ENCODE measurements at places on chromosomes 11 and 22. TPM values are rescaled to one million over a fixed set of nuclear protein-coding genes. Genes with fewer than 3 reads are reported as not detected.

Gene PLEKHA7
- 20.5 TPM for polyA plus RNA-seq

Gene RFPL2
- polyA plus RNA-seq, result not detected

Gene BCO2
- polyA plus RNA-seq, result 7.8 TPM

Gene OR2AG1
- not detected for polyA plus RNA-seq

Gene WT1
- polyA plus RNA-seq, result 0.31 TPM

Gene LMNTD2
- polyA plus RNA-seq, result 9.2 TPM

Gene NRIP3
- 0.81 TPM for polyA plus RNA-seq

Gene OR51I1
- polyA plus RNA-seq, result not detected

Gene GLB1L2
- polyA plus RNA-seq, result 2.8 TPM

Gene PTPRCAP
- polyA plus RNA-seq, result 25.3 TPM

DNA sequence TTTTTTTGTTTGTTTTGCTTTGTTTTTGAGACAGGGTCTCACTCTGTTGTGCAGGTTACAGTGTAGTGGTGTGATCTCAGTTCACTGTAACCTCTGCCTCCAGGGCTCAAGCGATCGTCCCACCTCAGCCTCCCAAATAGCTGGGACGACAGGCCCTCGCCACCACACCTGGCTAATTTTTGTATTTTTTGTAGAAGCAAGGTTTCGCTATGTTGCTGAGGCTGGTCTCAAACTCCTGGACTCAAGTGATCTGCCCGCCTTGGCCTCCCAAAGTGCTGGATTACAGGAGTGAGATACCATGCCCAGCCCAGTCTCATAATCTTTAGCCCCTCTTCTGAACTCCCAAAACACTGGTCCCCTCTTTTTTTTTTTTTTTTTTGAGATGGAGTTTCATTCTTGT, 50.6 kb downstream of the KCNJ4 start:
- DNase-seq, result no peak

GRCh38 chr11:41431784-41432183, 27.7 kb downstream of the LRRC4C start:
- peak; percentile 36 for DNase-seq

GRCh38 chr11:22165759-22166513, 26.9 kb upstream of the ANO5 start:
- no peak for DNase-seq

DNA sequence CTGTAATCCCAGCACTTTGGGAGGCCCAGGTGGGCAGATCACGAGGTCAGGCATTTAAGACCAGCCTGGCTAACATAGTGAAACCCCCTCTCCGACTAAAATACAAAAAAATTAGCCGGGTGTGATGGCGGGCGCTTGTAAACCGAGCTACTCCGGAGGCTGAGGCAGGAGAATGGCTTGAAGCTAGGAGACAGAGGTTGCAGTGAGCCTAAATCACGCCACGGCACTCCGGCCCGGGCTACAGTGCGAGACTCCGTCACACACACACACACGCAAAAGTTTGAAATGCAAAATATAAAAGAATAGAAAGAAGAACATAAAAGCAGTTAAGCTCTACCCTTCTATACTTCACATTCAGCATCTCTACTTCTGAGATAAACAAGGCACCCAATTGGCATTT, 1165.9 kb upstream of the CNTN5 start:
- no peak for DNase-seq

- no peak for DNase-seq
Observed at GRCh38 chr11:117710211-117710610, 86.8 kb downstream of the DSCAML1 start.

DNA sequence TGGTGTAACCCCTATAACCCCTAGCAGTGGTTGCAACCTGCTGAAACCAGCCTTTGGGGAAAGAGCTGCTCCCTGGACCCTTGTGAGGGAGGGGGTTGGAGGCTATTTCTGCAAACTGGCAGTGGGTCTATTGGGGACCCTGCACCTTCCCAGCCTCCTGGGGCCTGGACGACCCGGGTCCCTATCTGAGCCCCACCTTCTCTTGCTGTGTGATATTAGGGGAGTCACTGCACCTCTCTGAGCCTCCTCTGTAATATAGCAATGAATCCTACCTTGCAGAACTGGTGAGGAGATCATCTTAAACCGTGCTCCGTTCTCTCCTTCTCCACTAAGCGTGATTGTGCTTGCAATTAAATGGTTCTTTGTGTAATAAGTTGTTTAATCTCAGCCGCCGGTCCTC, 24.0 kb upstream of the MPPED1 start:
- DNase-seq, result no peak

- DNase-seq, result no peak
Observed at GRCh38 chr11:7907121-7907520, 23.9 kb downstream of the OR10A6 start.

DNA sequence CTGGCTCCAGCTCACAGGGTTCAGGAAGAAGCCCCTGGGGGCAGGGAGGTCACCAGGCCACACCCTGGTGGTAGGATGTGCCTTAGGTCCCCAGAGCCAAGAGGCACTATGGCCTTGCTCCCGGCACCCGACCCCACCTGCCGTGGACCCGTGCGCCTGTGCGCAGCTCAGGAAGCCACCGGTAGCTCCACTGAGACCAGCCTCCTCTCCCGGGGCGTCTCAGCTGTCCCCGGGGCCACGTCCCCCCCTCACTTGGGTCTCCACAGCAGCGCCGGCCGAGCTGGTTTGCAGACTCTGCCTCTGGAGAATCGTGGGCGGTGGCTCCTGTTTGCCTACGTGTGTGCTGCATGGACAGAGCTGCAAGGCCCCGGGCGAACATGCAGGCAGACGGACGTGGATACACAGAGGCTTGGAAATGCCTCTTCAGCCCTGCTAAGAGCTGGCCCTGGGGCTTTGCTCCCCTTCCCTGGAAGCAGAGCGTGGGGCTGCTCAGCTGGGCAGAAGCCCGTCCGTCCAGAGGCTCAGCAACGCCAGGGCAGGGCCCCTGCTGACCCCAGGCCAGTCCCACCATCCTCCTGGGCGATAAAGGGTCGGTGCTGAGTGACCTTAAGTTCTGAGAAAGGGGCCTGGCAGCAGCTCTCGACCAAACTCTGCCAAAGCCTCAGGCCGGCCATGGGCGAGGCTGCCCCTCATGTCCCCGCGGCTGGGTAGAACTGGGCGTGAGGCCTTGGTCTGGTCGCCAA, 15.3 kb upstream of the MUC5B start:
- DNase-seq, result no peak

- no peak for DNase-seq
Observed at GRCh38 chr11:95398437-95399112, 167.6 kb upstream of the SESN3 start.

DNA sequence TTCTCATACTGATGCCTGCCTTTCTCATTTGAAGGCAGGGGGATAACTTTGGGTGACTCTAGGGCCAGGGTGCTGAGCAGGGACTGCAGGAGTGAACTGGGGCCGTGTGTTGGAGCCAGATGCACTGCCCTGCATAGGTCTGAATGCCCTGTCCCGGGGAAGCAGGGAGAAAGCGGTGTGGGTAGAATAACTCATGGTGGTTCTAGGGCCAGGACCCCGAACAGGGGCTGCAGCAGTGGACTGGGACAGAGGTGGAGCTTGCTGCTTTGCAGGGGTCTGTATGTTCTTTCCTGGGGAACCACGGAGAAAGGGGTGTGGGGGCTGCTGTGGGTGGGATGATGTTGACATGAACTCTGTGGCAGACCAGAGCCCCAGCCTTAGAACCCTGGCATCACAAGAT, 52.9 kb downstream of the GAB4 start:
- no peak for DNase-seq

DNA sequence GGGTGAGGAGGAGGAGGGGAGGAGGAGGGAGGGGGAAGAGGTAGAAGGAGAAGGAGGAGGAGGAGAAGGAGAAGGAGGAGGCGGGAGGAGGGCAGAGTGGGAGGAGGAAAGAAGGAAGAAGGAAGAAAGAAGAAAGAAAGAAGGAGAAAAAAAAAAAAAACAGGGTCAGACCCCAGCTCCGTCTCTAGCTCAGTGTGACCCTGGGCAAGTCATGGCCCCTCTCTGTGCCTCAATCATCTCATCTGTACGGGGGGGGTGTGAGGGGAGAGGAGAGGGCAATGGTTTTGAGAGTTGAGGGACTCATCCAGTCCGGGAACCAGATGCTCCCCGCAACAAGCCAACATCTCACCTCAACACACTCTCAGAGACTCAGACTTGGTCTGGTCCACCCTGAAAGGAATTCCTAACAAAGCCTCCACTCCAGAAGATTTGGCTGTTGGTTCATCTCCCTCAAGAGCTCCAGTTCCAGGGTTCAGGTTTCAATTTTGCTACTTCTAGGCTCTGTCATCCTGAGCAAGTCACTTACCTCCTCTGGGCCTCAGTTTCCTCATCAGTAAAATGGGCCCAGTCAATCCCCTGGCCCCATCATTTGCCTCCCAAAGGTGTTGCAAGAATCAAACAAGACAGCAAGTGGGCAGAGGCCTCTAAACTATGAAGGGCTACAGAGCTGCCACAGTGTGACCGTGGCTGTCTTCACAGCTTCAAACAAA, 7.7 kb downstream of the CARD10 start:
- DNase-seq, result no peak

- peak; percentile 56 for DNase-seq
Observed at GRCh38 chr11:130519128-130519932, 70.9 kb downstream of the ADAMTS15 start.

DNA sequence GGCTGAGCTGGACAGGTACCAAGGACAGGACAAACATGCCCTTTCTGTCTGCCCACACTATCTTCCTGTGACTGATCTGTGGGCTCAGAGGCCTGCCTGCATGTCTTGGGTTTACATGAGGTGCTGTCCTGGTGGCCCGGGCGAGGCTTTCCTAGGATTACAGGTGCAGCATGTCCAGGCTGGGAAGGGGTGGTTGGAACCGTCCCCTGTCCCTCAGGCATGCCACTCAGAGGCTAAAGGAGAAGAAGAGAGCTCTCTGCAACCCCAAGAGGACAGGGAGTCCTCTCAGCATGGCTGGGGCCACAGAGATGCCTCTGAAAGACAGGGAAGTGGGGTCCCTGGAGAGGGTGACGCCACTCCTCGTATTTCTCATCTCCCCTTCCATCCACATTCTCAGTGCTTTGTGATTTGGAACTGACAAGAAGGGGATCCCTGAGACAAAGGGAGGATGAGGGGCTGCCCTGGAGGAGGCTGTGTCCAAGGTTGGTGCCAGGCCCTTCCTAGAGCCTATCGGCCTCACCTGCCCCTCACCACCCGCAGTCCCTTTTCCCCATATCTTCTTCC, 64.6 kb upstream of the LMO1 start:
- DNase-seq, result no peak

DNA sequence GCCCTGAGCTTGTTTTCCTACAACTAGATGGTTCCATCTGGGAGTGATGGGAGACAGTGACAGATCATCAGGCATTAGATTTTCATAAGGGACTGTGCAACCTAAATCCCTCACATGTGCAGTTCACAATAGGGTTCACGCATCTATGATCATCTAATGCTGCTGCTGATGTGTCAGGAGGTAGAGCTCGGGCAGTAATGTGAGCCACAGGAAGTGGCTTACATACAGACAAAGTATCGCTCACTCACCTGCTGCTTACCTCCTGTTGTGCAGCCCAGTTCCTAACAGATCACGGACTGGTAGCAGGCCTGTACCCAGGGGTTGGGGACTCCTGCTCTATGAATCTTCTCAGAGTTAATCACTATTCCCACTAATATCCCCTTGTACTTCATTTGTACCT, 12.4 kb downstream of the AAMDC start:
- DNase-seq, result no peak

DNA sequence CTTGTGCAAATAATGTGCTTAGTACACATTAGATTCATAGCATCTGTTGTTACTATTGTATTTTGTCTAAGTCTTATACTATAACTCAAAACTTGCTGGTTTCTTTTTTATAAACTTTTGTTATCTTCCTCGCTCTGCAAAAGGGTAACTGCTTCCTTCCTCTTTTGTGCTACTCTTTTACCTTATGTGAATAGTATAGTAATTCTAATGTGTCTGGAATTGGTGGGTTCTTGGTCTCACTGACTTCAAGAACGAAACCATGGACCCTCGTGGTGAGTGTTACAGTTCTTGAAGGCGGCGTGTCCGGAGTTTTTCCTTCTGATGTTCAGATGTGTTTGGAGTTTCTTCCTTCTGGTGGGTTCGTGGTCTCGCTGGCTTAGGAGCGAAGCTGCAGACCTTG, 563.1 kb upstream of the LUZP2 start:
- DNase-seq, result no peak

DNA sequence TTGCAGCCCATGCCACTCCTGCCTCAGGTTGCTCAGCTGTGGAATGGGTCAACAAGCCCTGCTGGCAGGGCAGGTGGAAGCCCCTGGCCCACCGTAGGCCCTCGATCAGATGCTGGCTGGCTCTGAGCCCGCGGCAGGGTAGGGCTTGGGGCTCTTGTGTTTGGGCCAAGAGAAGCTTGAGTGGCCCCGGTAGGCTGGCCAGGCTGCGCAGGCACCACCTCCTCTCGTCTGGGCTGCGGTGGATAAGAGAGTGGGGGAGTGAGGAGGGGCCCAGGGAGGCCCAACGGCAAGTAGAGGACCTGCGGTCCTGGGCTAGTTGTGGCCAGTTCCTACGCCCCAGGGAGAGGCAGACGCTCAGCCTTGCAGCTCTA, 115.2 kb downstream of the CEP164 start:
- no peak for DNase-seq

DNA sequence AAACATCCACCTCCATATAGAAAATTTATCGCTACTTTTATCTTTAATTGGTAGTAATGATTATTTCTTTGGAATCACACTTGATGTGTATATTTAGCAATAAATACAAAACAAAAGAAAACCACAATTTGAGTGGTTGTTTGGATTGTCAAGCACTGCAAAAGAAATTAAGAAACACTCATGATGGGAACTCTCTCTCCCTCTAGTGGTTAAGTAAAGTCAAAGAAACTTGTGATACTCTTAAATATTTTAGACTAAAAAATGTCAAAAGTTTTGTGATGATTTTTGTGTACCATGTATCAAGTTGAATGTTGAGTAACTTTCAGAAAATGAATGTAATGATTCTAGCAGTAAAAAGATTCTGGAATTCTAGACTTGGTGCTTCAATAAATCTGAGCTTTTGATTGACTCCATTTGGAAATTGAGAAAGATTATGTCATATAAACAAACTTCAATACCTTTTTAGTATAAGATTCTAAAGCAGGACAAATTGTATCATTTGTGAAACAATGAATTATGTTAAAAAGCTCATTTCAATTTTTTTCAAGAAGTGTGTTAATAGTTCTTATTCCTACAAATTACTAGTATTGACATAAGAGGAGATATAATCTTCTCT, 20.8 kb downstream of the MUC15 start:
- DNase-seq, result no peak

DNA sequence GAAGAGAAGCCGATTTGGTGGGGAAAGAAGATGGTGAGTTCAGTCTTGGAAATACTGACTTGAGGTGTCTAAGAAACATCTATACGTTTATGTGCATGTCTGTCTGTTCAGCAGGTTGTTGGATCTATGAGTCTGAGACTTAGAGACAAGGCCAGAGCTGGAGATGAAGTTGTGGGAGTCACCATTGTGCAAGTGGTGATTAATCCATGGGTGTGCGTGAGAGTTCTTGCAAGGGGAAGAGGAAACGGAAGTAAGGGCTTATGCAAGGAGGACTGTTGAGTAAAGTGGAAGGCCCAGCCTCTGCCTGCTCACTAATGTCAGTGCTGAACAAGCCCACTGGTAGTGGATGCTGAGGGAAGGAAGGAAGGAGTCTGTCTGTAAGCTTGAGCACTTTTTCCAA, 9.7 kb downstream of the TMEM45B start:
- DNase-seq, result no peak

All from stomach (tissue), 19 donors.